ENCODE measurements at places on chromosomes 2 and 18.

- DNase-seq, result peak; percentile 71
Measured at GRCh38 chr2:109208071-109208950, 79.3 kb downstream of the SH3RF3 start.

- DNase-seq, result no peak
Measured at GRCh38 chr2:158205215-158205614, 103.5 kb downstream of the UPP2 start.

DNA sequence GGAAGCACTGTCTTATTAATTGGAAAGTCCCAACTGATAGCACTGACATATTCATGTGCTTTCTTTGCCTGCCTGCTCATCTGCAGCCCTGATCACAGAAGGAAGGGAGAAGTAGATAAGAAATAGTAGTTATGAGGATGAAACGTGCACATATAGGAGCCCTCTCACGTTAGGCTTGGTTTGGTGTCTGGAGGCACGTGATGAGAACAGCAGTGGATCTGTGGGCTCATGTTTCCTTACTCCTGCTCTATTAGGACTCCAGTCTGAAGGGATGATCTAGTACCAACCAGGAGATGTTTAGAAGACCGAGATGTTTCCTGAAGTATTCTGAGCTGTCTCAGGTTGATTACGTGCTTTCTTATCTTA lies 84.9 kb downstream of the MAP4K4 start:
- DNase-seq, result no peak

DNA sequence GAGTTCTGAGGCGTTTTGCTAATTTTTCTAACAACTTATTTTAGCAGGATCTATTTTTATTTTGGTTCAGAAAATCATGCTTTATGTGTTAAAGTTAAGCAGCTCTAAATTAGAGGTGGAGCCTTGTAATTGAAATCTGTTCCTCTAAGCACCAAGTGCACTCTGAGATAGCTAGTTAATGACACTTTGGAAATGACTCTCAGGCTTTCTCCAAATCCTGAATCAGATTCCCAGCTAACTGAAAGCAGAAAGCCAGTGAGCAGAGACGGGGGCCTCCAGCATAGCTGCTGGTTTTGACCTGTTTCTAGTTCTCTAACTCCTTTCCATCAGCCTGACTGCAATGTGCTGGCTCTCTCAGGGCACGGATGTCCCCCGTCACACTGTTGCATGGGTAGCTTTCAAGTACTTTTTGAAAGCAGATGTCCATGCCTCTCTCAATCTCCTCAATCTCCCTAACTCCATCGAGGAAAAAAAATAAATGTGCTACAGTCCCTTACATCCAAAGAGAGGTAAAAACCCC lies 326.5 kb downstream of the SATB2 start:
- DNase-seq, result no peak

DNA sequence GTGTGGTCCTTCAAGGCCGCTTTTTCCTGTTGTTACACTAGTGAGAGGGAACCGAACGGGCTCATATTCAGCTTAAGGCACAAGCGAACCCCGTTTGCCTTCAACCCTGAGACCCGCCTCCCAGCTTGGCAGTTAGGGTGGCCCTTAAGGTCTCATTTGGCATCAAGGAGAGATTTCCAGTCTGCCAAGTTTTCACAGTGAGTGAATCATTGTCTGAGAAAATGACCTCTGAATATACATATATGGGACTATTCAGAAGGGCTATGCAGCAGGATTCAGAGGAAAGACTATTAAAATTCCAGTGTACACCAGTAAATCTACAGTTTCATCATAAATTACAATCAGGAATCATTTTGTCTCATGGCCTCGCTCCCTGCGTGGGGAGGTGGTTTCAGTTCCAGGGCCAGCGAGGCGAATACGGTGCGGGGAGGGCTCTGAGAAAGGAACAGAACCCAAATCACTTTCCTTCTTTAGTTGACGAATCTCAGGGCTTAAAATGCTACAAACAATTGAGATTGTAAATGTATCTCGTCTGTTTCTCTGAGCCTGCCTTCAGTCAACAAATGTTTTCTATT lies 231.4 kb downstream of the FAM210A start:
- no peak for DNase-seq

GRCh38 chr2:16687955-16688354 lies 22.3 kb upstream of the CYRIA start:
- no peak for DNase-seq

DNA sequence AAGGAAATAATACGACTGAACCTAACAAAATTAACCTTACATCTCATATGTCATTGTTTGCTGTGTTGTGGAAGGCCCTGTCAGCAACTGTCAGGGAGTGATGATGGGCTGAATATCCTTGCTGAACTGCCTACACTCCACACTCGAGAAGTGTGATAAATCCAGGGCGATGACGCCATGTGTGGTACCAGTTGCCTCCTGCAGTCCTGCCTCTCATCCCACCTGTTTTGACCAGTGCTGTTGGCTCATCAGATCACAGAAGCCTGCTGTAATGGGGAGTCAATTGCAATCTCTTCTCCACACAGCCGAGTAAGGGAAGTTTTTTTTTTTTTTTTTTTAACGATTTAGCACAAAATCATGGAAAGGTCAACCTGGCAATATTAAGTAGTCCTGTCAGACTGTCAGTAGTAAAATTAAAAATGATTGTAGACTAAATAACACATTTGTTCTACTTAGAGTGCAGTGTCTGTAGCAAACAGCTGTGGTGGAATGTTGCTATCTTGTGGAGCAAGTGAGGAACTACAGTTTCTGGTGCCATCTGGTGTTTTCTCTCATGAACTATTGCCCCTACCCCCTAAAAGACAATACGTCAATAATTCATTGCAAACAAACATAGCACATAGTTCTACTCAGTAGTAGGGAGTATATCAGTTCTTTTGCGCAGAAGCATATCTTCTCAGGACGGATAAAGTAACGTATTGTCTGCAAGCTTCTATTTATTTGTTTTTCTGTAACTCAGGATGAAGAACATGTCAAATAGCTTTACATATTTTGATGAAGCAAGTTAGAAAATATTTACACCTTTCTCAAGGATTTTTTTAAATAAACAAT lies 347.6 kb downstream of the CTNNA2 start:
- DNase-seq, result peak; percentile 51

- DNase-seq, result no peak
Measured at GRCh38 chr2:205764270-205764746, 82.0 kb downstream of the NRP2 start.

GRCh38 chr2:137659616-137660015 lies 304.7 kb upstream of the HNMT start:
- no peak for DNase-seq

- DNase-seq, result peak; percentile 49
Measured at GRCh38 chr2:127187831-127188230, 32.3 kb downstream of the CYP27C1 start.

- DNase-seq, result peak; percentile 78
Measured at GRCh38 chr18:23235860-23236259, 100.6 kb downstream of the CABLES1 start.

- DNase-seq, result no peak
Measured at GRCh38 chr2:162242586-162243280, 512 bp downstream of the FAP start.

- DNase-seq, result peak; percentile 97
Measured at GRCh38 chr2:217899231-217900009, 103.4 kb downstream of the TNS1 start.

DNA sequence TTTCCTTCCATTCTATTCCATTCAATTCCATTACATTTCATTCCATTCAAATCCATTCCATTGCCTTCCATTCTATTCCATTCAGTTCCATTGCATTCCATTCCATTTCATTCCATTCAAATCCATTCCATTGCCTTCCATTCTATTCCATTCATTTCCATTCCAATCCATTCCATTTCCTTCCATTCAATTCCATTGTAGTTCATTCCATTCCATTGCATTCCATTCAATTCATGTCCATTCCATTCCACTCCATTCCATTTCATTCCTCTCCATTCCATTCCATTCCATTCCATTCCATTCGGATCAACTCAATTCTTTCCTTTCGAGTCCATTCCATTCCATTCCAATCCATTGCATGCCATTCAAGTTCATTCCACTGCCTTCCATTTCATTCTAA lies 1128.3 kb downstream of the RPIA start:
- DNase-seq, result no peak

GRCh38 chr18:78683191-78684010 lies 296.2 kb upstream of the SALL3 start:
- no peak for DNase-seq

DNA sequence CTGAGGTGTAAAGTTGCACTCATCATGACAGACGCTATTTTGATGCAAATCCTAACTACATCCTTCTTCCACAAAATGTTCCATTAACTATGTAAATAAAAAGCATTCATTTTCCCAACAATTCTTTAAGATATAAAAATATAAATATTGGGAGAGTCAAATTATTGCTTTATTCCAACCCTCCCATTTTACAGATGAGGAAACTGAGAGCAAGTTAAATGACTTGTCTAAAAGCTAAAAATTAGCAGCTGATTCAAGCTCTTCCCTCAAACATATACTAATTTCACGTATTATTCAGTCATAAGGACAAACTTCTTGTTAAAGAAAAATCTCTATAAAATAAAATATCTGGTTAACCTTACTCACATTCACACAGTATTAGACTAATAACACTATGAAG lies 16.8 kb downstream of the KDSR start:
- no peak for DNase-seq

DNA sequence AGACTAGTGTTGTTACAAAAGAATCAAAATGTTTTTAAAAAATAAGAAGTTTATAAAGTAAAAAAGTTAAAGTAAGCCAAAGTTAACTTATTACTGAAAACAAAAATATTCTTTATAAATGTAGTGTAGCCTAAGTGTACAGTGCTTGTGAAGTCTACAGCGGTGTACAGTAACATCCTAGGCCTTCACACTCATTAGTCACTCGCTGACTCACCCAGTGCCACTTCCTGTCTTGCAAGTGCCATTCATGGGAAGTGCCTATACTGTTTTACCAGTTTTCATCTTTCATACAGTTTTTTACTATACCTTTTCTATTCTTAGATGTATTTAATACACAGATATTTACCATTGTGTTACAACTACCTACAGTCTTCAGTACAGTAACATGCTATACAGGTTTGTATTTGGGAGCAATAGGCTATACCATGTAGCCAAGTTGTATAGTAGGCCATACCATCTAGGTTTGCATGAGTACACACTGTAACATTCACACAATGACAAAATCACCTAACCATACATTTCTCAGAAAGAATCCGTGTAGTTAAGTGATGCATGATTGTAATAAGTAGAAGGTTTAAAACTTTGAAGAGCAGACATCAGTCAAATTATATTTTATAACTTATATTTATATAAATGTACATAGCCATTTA lies 13.4 kb downstream of the SERPINB7 start:
- DNase-seq, result no peak

GRCh38 chr2:203071148-203071547 lies 56.5 kb downstream of the NBEAL1 start:
- DNase-seq, result no peak

GRCh38 chr2:239324456-239324855 lies 76.4 kb downstream of the HDAC4 start:
- peak; percentile 65 for DNase-seq

DNA sequence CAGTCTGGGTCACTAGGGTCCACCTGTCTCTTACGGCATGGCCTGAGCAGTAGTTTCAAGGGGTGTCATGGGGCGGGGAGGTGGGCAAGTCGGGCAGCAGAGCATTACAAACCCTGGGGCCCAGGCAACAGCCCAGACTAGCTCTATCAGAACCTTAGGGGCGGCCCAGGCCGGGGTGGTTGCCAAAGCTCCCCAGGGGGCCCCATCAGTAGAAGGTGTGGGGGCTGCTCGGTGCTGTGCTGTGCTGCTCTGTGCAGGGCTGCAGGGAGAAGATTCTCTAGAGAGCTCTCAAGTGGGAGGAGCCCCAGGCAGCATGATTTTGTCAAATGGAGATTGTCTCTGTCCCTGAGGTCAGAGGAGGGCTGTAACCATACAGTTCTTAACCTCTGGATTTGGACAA lies 36.4 kb upstream of the SLC14A1 start:
- DNase-seq, result no peak

GRCh38 chr2:97948926-97949325 lies 46.8 kb downstream of the TMEM131 start:
- DNase-seq, result no peak

GRCh38 chr2:151269798-151270568 lies 8.3 kb upstream of the RBM43 start:
- no peak for DNase-seq

DNA sequence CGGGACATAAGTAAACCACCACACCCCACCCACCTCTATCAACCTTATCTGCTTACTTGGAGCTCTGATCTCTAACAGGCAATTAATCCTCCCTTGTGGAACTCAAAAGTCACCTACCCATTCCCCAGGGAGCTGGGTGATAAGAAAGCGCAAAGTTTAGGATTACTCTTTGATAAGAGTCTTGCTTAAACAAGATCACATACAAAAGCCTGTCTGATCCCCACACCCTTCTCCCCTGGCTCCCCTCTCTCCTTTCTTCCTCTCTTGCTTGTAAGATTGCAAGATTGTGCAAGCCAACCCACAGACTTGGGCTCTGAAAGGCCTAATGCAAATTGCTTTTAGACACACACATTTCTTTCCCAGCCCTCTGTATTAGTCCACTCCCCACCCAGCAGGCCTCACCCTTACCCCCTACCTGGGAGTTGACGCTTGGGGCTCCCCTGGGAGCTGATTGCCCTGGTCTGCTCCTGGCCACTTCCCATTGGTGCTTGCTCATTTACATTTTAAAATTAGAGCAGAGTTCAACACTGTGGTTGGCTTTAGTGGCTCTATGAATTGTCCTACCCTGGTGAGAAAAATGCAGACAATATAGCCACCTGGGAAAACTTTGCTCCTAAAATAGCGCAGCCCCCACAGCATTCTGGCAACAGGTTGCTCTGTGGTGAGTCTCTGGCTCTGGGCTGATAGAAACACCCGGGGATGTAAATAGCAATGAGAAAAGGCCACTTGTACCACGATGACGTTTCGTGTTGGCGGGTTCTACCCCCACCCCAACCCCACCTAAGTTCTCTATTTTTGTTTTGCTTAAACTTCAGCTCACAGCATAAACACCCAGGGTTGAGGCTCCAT lies 92.8 kb upstream of the MSH2 start:
- DNase-seq, result no peak

DNA sequence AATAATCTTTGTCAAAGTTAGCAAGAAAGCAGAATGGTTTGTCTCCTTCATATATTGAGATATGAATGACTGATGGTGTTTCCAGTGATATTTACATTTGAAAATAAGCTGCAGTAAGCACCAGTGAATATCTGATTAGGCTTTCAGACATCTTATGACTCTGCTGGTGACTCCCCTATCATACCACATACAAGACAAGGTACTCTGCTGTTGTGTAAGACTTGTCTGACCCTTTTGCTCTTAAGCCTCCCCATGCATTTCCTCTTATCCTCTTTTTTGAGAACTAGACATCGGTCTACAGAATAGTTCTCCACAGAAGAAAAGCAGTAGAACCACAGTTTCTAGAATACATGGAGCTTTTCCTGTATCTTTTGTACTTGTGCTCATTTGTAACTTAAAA lies 9.3 kb downstream of the POLI start:
- DNase-seq, result no peak

GRCh38 chr2:67213270-67213670 lies 183.9 kb upstream of the ETAA1 start:
- DNase-seq, result no peak

- no peak for DNase-seq
Measured at GRCh38 chr2:119525614-119526013, 1.3 kb upstream of the SCTR start.

- DNase-seq, result no peak
Measured at GRCh38 chr18:54835944-54836343, 7.7 kb downstream of the RAB27B start.
